ENCODE measurements at places on chromosomes 1 and 21.

DNA sequence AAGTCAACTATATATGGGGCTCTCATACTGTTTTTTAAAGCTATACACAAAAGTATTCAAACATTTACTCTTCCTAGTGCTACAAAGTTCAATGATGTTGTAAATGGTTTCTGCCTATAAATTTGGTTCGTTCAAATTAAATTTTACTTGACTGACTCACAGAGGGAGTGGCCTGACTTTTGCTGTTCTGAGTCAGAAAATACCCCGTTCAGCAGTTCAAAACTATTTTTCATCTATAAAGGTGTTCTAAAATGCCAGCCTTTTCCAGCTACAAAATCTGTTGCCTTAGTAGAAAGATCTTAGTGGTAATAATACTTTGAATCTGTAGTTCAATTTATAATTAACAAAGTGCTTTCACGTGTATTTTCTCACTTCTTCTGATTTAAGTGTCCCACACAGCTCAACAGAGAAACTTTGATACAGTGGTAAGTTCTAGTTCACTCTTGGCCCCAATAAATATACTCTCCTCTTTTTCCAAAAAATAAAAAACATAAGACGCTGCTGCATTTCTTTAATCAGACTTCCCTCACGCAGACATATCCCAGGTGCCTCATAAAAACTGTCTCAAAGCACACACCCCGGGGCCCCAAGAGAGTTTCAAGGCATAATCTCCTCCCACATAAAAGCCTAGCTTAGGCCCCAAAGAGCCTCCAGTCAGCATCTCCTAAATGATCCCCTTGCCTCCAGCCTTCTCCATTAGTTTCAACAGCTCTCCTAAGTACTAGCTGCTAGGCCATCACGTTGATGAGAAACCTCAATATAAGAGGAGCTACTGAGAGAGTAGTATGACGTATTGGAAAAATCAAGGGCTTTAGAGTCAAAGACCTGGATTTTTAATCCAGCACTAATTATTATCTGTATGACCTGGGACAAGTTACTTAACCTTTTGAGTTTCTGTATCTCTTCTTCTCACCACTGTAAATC lies 3.2 kb downstream of the PTP4A2 start:
- DNase-seq, result no peak

DNA sequence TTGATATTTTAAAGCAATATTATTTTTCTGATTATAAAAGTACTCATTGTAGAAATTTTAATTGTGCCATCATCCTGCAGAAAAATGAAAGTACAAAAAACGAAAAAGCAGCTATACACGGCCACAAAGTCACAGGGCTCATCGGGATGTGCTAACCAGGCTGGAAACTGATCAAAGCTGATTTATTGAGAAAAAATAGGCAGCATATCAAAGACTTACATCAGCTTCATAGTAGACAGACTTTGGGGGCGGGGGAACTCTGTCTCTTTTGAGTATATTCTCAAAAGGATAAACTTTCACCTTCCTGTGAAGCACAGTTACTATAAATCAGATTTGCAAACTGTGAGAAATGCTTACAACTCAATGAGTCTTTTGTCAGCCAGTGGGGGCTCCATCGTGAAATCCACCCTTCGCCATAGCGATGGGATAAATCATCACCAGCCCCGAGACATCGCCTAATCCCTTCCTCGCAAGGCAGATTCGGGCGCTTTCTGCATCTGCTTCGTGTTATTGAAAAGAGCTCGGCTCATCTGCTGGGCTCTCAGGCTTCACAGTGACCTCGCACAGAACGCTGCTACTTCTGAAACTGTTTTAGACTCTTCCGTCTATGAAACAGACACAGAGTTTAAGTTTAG lies 69.2 kb upstream of the ERG start:
- DNase-seq, result no peak

- no peak for DNase-seq
Observed at GRCh38 chr1:8889103-8889846, 10.8 kb upstream of the ENO1 start.

DNA sequence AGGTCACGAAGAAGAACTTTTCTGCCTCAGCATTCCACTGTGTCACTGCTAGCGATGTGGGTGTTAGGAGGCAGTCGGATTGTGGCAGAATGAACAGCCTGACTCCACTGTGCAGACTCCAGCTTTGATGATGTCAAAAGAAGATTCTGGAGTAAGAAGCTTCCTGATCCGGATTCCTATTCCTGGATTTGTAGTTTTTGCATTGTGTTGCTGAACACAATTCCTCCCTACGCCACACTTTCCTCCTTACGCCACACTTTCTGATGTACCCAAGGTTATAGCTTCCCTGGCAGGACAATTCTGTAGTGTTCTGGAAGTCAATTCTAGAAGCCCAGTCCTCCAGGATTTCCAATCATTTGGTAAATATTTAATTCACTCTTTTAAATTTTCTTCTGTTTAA lies 665.2 kb upstream of the ADGRL2 start:
- no peak for DNase-seq

- DNase-seq, result no peak
Observed at GRCh38 chr1:234821840-234822239, 211.9 kb upstream of the IRF2BP2 start.

DNA sequence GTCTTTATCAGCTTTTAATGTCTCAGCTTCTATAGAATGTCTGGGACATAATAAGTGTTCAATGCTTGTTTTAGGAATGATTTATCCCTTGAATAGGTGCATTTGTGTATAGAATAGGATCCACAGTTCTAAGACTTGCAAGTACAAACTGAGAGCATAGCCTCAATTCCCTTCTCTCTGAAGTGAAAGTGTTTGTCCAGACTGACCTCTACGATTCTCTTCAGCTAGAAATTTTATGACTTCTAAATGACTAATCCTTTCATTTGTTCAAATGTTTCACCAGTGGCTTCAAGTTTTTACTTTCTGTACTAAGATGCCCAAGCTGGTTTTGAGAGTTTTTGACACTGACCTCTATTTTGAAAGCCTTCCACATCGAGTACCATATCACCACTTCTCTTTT lies 608.2 kb upstream of the ADGRL4 start:
- no peak for DNase-seq

GRCh38 chr1:50970931-50971582 lies 1.0 kb downstream of the CDKN2C start:
- DNase-seq, result no peak

DNA sequence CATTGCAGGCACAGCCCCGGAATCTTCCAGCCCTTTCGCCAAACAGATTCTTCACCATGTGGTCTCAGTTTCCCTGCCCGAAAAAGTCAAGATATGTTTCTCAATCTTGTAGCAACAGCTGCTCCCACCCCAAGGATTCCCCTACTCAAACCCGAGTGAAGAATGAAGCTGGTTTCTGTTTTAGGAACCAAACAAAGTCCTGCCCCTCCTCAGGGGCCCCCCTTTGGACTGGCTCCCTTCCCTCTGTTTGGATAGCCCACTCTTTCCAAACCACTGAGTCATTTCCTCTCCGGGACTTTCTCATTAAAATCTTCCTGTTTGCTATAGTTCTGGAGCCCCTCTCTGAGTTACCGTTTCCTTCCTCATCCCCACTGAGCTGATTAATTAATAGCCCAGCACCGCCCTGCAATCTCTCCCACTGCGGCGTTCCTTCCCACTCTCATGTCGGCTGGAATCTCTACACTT lies 100.9 kb downstream of the TSEN15 start:
- DNase-seq, result no peak

GRCh38 chr1:218367118-218367517 lies 22.0 kb downstream of the TGFB2 start:
- DNase-seq, result no peak

DNA sequence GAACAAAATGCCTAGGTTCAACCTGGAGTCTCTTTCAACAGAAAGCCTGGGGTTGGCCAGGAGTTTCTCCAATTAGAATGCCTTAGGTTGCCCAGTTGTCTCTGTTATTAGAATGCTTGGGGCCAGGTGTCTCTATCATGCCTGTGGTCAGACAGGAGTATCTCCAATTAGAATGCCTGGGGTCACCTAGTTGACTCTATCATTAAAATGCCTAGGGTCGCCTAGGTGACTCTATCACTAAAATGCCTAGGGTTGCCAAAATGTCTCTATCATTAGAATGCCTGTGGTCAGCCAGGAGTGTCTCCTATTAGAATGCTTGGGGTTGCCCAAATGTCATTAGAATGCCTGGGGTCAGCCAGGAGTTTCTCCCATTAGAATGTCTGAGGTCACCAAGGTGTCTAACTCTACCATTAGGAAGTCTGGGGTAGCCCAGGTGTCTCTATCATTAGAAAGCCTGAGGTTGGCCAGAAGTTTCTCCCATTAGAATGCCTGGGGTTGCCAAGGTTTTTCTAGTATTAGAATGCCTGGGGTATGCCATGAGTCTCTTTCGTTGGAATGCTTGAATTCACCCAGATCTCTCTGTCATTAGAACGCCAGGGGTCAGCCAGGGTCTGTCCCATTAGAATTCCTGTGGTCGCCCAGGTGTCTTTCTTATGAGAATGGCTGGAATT lies 57.9 kb downstream of the RNF187 start:
- DNase-seq, result no peak

DNA sequence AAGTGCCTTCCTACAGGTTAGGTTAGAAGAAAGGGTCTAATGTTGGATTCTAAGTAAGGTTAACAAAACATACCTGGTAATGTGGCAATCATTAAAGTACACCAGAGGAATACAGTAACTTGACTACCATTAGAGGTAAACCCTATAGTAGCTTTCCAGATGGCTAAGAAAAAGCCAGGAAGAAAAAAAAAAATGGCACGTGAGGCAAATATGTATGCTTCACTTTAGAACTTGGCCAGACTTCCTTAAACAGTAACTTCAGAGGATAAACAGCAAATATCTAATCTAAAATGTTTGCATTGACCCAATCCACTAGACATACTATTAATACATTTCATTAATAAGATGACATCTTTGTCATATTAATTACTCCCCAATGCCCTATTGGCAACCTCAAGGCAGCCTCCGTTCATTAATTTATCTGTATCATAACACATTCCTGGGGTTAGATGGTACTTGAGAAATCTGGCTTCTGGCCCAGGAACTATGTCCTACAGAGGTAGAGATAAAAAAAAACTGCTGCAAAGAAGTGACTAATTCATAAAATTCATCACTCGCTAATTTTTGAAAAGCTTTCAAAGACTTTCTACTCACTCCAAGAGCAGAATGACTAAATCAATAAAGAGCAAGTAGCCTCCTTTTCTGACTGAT lies 5.8 kb downstream of the DCAF8 start:
- DNase-seq, result peak; percentile 50

DNA sequence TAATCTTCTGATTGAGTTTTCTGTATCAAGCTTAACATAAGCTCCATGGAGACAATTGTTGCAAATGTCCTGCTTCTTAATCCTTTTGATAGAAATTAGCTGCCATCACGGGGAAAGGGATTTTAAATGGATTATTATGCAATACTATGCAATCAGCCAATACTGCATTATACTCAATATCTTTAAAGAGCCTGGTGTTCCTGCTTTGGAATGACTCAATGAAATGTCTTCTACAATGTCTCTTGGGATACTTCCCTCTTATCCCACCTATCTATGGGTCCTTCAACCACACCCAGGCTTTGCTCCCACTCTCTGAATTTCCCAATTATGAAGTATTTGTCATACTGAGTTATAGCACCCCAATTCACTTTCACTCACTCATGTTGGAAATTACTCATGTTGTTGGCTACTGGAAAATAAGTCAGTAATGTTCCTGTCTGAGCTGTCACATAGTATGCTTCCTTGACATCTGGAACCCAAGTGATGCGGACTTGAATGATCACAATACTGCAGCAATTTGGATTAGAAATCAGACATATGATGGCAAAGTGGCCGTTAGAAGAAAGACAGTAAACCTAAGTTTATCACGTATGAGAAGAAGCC lies 85.0 kb downstream of the TPR start:
- DNase-seq, result no peak

DNA sequence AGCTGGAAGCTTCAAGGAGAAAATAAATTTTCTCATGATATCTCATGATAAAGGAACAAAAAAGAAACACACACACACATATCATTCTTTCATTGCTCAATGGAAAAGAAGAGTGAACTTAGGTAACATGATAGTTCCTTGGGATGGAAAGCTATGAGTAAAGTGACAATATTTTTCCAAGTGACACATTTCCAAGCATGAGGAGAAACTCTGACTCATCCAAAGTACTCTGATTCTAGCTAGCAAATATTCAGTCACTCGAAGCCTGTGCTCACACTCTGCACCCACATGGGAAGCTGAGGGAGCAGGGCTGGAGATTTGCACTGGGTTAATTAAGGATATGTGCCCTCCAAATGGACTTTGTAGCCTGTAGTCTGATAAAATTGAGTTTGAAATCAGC lies 222.4 kb downstream of the LRRC40 start:
- no peak for DNase-seq

- DNase-seq, result no peak
Observed at GRCh38 chr1:234967121-234967520, 161.5 kb downstream of the TOMM20 start.

Measured in NCI-H446 (cell line).